ENCODE measurements at places on chromosomes 16 and 17.

DNA sequence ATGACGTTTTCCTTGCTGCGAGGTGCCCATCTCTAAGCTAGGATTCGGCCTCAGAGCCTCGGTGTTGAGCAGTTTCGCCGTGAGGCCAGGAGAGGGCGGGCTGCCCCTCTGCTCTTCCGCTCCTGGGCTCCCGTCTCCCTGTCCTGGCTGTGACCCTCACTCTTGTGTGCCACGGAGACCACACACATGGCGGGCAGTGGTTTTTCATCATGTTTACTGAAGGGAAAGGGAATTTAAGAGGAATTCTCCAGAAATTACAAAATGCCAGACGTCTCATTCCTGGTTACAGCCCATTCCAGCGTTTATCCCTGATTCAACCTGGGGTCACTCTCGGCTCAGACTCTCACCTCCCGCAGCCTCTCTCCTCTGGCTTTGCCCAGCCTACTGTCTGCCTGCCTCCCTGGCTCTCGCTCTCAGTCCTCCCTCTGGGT, 96.8 kb upstream of the ELAC2 start:
- peak; percentile 54 for DNase-seq

GRCh38 chr17:62805234-62805633, 2.9 kb downstream of the MARCHF10 start:
- no peak for DNase-seq

- no peak for DNase-seq
Observed at GRCh38 chr16:11587643-11588247, 1.0 kb upstream of the LITAF start.

DNA sequence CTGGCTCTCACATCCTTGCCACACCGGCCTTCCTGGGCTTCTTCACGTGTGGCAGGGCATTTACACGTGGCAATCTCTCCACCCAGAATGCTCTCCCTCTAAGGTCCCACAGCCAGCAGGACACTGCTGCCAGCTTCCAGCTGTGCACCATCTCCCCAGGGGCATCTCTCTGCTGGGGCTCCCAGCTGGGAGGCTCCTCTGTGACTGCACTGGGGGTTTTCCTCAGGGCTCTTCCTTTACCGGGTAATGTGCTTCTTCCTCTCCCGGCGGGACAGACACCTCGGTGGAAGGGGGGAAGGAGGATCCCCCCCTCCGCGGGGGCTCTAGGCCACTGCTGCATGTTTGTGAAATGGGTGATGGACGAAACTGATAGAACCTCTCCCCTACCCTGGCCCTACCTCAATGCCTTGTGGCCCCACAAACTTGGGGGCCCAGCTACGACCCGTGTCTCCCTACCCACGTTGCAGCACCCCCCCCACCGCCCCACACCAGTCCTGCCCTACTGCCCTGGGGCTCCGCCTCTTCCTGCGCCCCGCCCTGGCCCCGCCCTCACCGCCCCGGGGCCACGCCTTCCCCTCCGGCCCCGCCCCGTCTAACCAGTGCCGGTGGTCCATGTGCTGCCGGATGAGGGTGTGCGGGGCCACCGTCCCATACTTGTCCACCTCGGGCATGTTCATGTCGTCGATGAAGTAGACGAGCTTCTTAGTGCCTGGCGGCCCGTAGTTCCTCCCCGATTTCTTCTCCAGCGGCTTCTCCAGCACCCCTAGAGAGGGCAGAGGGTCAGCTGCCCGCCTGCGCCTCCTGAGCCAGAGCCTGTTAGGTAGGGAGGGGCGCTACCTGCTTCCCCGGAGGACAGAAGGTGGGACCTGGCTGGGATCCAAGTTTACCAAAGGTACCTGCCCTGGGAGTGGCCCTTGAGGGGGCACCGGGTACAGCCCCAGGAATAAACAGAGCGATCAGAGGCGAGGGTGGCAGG, 92.6 kb downstream of the DNAH17 start:
- peak; percentile 49 for DNase-seq

DNA sequence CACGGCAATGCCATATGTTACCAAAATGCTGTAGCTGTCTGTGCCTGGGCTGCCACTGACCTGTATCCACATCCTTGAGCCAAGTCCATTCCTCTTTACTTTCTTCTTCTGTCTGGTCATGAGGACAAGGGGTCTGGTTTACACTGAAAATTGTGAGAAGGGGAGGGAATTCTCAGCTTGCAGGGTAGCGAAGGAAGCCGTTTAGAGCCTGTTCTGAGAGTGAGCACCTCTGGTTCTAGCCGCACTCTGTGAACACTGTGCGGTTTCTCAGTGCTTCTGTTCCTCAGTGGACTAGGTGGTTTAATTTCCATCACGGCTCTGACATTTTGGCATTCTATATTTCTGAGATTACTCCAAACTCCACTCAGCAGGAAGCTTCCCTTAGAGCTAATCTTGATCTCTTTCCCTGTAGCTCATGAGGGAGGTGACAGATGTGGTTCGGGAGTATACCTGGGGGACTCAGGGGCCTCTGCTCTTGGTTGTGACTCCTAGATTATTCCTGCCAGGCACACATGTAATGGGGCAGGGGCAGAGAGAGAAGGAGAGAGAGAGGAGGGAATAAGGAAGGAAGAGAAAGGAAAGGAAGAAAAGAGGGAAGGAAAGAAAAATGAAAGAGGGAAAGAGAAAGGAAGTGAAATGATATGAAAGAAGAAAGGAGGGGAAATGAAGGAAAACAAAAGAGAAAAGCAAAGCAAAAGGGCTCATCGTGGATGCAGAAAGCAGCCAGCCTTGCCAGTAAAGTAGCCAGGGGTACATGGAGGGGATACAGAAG, 14.2 kb upstream of the TBX21 start:
- DNase-seq = no peak

- no peak for DNase-seq
Observed at GRCh38 chr16:24149102-24149501, 107.0 kb upstream of the CACNG3 start.

DNA sequence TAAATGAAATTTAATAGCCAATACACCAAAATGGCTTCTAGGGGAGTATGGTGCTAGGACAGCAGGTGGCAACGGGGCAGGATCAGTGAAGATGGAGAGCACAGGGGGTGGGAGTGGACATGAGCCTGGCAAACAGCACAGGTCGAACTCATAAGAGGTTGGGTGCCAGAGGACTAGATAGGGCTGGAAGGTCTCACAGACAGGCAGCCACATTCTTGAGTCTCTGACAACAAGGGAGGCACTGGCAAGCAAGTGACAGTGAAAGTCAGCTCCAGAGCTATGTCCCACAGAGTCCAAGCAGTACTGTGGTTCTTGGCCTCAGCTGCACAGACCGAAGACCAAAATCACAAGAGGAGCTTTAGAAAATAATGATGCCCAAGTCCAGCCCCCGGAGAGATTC, 61.2 kb downstream of the USP31 start:
- no peak for DNase-seq

DNA sequence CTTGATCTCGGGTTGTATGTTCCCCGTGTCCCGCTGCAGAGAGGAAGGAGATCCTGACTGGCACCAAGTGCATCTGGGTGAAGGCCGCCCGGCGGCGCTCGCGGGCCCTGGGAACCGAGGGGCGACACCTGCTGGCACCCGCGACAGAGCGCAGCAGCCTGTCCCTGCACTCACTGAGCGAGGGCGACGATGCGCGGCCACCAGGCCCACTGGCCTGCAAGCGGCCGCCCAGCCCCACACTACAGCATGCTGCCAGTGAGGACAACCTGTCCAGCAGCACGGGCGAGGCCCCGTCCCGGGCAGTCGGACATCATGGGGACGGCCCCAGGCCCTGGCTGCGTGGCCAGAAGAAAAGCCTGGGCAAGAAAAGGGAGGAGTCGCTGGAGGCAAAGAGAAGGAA, 7.5 kb downstream of the BTBD17 start:
- peak; percentile 34 for DNase-seq

GRCh38 chr17:61579961-61580360, 11.1 kb downstream of the NACA2 start:
- no peak for DNase-seq

- no peak for DNase-seq
Observed at GRCh38 chr16:68074850-68075555, 10.2 kb upstream of the NFATC3 start.

DNA sequence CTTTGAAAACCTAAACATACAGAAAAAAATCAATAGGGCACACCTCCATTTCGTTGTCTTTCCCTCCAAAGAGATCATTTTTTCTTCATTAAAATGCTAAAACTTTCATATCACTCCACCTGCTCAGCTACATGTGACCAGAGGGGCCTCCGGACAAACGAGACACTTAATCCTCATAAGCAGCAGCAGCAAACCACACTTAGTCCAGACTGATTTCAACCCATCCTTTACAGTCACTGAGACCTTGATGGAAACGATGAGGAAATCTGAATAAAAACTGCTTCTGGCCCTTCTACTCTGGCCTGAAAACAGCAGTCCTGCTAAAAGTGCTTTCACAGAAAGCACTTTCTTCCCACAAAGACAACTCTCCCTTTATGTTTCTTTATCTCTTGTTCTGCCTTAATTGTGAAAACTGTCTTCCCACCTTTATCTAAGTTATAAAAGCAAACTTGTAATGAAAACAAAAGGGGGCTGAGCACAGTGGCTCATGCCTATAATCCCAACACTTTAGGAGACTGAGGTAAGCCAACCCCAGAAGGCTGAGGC, 4.6 kb downstream of the ANKRD11 start:
- no peak for DNase-seq

DNA sequence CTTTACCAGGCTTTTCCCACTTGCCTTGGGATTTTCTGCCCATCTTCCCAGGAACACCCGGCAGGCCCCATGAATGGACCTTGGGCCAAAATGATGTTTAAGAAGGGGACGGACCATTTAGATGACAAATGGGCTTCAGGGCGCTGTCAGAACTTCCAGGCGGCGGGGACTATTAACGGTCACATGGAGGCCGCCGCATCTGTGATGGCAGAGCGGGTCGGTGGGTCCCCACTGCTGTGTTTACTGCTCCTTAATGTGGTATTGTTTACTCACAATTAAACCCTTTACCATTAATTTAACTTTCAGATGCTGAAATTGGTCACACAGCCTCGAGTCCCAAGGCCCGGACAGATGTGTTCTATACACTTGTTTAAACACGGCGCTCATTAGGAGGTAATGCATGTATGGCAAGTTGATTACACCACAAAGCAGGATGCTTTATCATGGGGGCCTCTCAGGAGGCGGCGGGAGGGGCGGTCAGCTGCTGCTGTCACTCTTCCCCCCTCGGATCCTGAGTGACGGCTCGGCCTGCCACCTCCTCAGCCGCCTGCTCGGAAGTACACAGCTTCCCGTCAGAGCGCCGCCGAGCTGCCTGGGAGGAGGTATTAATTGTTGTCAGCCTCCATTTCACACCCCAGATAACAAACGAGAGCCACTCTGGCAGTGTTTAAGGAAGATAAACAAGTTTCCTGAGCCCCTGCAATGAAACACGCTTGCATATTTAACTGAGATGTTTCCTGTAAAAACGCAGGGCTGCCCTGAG, 83.9 kb upstream of the IRX3 start:
- DNase-seq = no peak

- peak; percentile 36 for DNase-seq
Observed at GRCh38 chr16:88375996-88376834, 6.5 kb upstream of the ZNF469 start.

GRCh38 chr17:64531955-64532371, 25.2 kb downstream of the CEP95 start:
- no peak for DNase-seq

DNA sequence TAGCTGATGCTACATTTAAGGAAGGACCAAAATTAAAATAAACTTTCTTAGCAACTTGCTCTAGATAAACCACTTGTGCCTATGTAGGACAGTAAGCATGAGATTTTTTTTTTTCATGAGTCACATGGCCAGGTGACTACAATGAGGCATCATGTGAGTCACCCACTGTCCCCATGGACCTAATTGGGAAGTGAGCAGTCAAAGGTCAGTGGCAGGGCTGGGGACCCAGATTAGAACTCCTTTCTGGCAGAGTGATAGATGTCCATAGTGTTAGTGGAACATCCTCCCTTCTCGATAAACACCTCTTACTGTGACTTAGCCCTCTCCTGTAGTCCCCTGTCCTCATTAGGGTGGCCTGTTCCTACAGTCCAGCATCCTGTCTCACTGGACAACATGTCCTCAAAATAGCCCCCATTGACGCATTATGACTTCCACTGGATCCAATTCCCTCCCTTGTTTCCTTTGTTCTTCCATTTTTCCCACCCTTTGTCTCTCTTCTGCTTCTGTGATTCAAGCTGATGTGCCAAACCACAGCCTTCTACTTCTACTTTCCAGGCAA, 12.4 kb downstream of the ITGB3 start:
- DNase-seq = no peak

Measured in COLO829 (cell line).